ENCODE measurements at places on chromosomes 6 and 20.

GRCh38 chr6:142845143-142845571 lies 99.8 kb downstream of the HIVEP2 start:
- DNase-seq = no peak

- DNase-seq = no peak
These were observed 24.3 kb downstream of the LRRN4 start for GRCh38 chr20:6029538-6029937.

GRCh38 chr6:131068165-131068564 lies 5.1 kb upstream of the EPB41L2 start:
- no peak for DNase-seq

DNA sequence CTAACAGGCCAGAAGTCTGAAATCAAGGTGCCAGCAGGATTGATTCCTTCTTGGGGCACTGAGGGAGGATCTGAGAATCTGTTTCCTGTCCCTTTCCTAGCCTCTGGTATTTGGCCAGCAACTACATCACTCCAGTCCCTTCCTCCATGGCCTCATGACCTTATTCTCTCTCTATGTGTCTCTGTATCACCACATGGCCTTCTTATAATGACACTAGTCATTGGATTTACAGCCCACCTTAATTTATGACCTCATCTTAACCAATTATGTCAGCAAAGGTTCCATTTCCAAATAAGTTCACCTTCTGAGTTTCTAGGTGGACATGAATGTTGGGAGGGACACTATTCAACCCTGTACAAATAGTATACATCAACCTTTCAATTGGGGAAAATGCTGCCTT lies 29.3 kb downstream of the SCML4 start:
- DNase-seq = no peak

GRCh38 chr6:111617149-111617548 lies 11.5 kb upstream of the TRAF3IP2 start:
- no peak for DNase-seq

DNA sequence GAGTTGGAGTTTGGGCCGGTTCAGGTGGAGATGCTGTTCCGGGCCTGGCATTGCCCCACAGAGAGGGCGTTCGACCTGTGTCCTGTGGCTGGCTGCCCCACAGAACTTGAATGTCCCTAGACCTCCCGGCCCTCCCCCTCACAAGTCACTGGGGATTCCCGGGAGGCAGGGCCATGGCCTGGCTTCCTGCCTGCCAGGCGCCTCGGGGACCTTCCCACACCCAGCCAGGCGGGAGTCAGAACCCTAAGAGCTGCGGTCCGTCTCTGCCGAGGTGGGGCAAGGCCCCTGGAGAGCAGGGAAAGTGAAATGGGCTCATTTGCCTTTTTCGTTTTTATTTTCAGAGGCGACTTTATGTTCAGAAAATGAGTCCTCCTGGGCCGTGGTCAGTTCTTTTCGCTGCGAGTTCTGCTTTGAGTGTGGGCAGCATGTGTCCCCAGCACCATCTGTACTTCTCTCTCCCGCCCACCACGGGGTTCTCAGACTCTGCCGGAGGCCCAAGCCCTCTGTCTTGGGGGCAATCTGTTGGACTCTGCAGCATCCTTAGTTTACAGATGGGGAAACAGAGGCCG lies 8.5 kb downstream of the RBM38 start:
- DNase-seq = peak; percentile 60

DNA sequence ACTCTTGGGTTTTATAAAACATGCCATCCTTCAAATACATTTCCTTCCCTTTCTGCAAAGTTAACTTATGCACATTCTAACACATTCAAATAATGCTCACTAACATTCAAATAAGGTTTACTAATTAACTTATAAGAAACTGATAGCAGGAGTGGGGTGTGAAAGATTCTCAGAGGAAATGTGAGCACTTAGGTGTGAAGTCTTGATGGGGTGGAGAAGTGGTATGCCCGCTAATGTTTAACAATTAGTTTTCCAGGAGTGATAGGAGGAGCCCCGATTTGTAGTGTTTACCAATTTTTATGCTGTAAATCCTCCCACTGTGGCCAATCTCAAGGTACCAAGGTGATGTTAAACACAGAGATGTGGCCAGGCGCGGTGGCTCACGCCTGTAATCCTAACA lies 18.3 kb upstream of the DSN1 start:
- DNase-seq = no peak

DNA sequence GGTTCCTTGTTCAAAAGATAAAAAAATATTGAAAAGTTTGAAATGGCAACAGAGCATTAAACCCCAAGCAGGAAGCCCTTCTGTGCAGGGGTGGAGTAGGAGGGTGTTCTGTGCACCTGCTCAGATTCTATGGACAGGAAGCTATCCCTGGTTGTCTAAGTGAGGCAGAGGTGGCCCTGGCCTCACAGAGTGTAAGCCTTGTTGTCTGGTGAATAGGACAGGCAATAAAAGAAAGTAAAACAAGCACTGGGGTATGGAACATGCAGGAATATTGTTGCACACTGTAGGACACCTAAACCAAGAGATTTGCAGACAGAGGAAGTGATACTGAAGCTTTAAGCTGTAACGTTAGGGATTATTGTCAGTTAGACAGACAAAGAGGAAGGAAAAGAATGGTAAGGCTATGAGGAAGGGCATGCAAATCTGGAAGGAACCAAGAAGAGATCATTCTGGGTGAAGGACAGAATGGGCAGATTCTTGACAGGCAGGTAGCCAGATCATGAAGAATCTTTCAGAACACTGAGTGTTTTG lies 66.8 kb downstream of the TBC1D7 start:
- no peak for DNase-seq
